ENCODE measurements at places on chromosomes 3 and 15.
A peak's percentile ranks its signal among the peaks of the same experiment; 100 is the strongest.

- DNase-seq, result no peak
These were observed 2.2 kb downstream of the P2RY14 start for GRCh38 chr3:151276038-151276686.

GRCh38 chr3:187935623-187936156 lies 190.4 kb upstream of the BCL6 start:
- DNase-seq, result no peak

GRCh38 chr3:27392950-27393679 lies 23.9 kb upstream of the NEK10 start:
- DNase-seq, result no peak

DNA sequence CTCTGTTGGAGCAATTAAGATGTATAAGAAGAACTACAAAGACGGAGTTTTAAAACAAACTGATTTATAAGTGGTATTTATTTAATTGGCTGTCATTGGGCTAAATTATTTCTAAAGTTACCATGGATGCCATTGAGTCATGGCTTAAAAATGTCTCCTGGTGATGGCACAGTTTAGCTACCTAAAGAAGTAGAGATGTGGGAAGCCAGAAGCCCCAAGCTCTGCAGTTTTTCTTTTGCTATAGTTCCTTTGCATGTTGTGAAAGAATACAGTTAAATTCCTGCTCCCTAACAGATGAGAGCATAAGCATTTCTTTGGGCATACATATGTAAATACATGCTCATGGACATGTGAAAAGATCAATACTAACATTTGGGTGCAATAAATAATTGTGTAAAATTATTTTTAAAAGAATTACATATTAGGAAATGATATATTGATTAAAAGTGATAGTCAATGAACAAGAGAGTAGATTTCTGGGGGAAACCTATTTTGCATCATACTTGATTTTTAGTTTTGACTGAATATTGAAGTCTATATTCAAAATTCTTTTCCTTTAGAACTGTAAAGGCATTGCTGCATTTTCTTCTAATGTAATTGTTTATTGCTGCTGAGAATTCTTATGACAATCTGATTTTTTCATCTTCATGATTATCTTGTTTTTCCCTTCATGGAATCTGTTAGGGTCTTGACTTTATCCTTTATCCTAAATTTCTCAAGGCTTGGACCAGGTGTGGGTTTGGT lies 2.1 kb downstream of the OPA1 start:
- DNase-seq, result no peak

DNA sequence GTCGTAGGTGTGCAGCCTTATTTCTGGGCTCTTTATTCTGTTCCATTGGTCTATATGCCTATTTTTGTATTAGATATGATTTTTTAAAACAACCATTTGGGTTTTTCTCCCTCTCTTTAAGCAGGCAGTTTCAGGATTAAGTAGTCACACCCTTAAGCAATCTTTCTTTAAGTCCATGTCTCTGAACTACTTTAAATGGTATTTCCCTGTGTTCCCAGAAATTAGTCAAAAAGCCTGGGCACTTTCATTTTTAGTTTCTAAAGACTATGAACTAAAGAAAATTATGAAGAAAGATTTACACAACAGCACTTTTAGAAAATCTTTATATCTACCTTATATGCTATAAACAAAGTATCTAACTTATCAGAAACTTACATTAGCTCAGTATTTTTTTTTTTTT lies 110.3 kb downstream of the FAIM start:
- DNase-seq, result no peak

DNA sequence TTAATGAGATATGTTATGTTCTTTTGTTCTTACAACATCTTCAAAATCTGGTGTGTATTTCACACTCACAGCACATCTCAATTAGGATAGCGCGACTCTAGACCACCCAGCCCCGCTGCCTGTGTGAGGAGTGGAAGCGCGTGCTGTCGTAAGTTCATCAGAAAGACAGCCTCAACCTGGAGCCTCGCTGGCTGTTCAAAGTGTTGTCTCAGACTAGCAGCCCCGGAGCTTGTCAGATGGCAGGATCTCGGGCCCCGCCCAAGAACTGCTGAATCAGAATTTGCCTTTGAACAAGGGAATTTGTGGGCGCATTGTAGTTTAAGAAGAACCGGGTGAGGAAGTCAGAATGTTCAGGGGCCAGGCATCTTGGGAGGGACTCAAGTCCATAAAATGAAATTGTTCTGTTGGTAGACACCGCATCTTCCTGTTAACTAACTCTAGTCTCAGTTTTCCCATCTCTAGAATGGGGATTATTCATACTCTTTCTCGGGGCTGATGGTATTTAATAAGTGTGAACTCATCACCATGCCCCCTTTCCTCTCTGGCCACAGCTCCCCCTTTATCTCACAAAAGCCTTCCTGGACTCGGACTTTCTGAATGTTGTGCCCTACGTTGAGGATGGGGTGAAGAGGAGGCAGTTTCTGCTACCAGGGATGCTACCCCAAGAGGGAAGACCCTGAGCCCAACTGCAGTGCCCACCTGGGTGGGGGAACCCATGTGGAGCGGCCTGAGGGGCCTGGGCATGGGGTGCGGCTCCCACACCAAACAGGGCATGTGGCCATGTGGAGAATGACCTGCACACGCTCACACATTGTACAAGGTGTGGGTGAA lies 40.4 kb downstream of the BHLHE40 start:
- peak; percentile 55 for DNase-seq

DNA sequence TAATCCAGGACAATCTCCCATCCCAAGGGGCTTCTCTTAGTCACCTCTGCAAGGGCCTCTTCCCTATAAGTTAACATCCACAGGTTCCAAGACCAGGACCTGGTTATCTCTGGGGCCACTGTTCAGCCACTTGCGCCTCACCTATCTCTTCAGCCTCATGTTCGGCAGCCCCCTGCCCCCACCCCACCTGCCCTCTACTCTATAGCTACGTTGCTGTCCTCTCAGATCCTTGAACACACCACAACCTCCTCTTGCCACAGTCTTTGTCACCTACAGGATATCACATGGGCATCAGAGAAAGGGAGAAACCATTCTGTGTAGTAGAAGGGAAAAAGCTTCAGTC lies 33.9 kb downstream of the SLC41A3 start:
- DNase-seq, result no peak

- no peak for DNase-seq
These were observed 2.3 kb downstream of the FOXL2 start for GRCh38 chr3:138944654-138944928.

- no peak for DNase-seq
These were observed 1.7 kb upstream of the SLC4A7 start for GRCh38 chr3:27485866-27486265.

DNA sequence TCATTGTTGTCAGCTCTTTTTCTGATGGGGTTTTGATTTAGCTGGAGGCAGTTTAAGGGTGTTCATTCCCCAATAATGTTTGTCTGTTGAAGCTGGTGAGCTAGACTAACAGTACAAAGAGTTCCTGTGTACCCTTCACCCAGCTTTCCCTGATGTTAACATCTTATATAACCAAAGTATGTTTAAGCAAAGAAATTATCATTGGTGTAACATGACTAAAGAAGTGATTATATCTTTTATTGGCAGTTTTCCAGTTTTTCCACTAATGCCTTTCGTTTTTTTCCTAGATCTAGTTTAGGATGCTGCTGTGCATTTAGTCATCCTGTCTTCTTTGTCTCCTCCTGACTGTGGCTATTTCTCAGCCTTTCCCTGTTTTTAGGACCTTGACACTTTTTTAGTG lies 165.6 kb downstream of the LPP start:
- no peak for DNase-seq

GRCh38 chr3:170219850-170220249 lies 2.4 kb upstream of the PRKCI start:
- no peak for DNase-seq

DNA sequence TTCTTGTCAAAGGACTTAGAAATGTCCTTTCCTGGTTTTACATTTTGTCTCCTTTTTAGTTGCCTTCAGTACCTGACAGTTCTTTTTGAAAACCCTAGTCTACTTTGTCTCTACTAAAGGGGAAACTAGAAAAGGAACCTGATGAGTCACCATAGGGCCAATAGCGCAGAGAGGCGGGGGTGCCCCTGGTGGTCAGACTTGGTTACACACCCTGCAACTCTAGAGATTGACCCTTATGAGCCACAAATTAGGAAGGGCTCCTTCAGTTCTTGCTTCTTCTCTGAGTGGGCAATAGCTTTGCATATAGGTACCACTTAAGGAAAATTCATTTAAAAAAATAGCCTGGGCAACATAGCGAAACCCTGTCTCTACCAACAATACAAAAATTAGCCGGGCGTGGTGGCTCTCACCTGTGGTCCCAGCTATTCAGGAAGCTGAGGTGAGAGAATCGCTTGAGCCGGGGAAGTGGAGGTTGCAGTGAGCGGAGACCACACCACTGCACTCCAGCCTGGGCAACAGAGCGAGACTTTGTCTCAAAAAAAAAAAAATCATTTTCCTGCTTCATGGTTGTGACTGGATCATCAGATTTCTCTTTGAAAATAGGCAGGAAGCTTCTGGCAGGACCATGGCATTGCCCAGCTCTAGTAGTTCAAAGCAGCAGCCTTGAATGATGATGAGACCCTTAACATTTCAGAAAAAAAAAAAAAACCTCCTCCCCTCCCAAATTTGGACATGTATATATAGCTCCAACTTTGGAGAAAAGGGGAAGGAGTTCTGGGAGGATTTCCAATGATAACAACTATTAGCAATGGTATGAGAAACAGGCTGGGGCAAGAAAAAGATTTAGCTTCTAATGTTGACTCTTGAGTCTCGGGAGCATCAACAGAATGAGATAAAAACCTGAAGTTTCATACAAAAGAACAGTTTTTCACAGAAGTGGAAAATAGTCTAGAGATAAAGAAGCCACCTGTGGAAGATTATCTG lies 45.2 kb upstream of the RASA2 start:
- peak; percentile 68 for DNase-seq

DNA sequence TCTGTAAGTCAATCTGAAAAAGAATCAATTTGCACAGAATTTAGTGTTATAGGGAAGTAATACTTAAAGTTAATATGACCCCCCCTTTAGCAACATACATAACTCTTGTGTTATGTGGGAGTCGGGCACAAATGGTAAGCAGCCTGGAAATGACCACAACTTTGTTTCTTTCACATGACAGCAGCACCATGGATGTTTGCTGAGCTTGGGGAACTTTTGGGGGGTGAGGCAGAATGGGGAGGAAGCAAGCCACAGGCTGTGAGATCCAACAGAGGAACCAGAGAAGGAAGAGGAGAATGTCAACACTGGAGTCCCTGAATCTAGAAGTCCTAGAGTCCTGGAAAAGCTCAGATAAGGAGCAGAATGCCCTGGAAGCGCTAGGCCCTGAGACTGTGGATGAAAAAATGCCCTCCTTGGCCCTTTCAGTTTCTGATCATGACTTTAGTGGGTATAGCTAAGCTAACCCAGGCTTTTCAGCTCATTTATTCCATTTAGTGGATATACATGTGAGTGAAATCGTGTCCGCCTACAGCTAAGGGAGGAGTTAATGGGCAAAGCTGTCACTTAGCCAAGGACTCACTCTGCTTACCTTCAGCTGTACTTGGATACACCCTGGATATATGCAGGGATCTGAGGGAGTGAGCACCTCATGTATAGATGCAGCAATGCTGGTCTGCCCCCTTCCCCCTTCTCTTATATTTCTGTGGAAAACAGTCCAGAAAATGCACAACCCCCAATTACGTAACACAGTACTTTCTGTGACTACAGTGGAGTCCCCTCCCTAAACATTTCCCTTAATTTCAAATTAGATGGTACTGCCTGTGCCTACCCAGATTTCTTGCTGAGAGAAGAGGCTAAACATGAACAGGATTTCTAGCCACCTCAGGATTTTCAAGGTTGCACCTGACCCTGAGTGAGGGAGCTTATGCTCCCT lies 39.1 kb downstream of the CFAP91 start:
- no peak for DNase-seq

DNA sequence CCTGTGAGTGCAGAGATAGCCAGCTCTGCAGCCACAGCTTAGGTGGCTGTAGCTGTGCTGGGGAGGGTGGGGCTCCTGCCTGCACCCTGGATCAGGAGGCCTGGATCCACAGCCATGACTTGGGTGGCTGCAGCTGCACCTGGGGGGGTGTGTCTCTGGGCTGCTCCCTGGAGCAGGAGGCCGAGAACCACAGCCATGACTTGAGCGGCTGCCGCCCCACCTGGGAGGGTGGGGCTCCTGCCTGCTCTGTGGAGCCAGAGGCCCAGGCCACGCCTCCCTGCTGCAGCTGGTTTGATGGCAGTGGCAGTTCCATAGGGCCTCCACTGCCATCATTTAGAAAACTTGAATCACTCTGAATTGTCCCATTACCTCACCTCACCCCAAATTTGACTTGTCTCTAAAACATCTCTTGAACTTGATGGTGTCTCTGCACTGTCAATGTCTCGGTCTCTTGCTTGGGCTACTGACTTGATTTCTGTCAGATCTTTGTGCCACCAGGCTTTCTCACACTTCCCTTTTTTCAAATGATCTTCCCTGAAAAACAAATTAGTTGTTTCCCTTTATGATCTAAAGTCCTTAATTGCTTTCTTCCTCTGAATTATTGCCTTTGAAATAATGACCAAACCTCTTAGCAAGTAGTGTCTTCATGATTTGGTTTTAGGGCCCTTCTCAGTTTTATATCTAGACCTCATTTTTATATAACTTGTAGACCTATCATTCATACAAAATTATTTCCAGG lies 313.2 kb upstream of the MME start:
- no peak for DNase-seq

- no peak for DNase-seq
These were observed 121.5 kb downstream of the POLR2M start for GRCh38 chr15:57827971-57828370.

- no peak for DNase-seq
These were observed 34.5 kb downstream of the TBL1XR1 start for GRCh38 chr3:177162742-177163141.

DNA sequence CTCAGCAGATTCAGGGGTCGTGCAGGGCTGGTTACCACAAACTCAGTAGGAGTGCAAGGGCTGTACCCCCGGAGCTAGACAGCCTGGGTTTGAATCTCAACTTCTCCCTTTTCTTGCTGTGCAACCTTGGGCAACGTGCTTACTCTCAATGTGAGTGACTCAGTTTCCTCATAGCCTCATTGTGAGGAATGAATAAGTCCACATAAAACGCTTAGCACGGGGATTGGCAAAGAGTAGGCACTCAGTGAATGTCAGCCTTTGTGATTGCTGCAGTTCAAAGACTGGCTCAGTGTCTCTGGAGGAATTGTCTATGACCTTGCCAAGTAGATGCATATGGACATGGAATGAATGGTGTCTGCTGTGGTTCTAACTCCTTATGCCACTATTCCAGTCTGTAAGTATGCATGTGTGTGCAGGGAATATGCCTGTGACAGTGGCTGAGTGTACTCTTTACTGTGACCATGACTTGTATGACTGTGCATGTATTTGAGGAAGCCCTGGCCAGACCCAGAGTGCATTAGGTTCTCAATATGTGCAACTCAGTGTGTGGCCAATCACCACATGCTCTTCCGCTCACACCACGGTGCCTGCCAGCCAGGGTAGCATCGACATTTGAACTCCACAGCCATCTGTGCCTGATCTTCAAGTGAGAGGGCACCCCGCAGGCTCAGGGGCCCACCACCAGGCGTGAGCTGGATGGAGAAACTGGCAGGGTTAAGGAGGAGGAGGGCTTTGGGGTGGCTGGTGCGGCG lies 900 bp upstream of the HYAL3 start:
- DNase-seq, result no peak

DNA sequence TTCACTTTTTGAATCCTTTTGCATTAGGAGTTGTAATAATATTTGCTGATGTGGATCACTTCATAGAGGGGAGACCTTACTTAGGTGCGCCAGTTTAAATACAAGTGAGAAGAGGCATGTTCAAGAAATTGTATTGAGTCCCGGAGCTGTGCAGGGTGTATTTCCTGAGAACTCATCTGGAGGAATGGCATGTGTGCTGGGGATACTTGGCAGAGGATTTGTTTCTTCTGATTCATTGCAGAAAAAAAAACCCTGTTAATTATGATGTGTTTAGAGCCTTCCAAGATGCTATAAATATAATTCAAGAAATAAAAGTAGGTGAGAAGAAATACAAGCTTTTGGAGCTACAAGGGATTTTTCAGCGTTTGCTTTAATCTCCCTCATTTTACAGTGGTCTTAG lies 97.6 kb downstream of the TPRG1 start:
- DNase-seq, result no peak

All from activated T-cell treated with anti-CD3 and anti-CD28 coated beads for 24 hours (primary cell).